ENCODE measurements at places on chromosomes 6 and 20.
A peak's percentile ranks its signal among the peaks of the same experiment; 100 is the strongest.

GRCh38 chr20:13302647-13303450 is 81.8 kb downstream of the ISM1 start:
- DNase-seq: no peak

DNA sequence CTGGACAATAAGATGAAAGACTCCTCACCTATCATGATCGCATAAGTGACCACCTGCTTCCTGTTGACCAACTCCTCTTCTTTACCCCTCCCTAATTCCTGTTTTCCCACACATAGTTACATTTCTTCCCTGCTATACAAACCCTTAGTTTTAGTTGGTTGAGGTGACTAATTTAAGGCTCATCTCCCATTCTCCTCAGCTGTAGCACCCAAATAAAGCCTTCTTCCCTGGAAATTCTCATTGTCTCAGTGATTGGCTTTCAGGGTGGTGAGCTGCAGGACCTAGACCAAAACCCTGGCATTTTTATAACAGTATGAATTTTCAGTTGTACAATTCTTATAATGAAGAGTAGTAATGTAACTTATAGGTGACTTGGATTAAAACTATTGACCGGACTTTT is 2.1 kb downstream of the FKBP1C start:
- no peak for DNase-seq

GRCh38 chr6:22670605-22671004 is 101.2 kb downstream of the HDGFL1 start:
- no peak for DNase-seq

GRCh38 chr6:74041420-74041819 is 345.4 kb downstream of the CD109 start:
- no peak for DNase-seq

GRCh38 chr20:25459916-25460535 is 52.6 kb downstream of the GINS1 start:
- no peak for DNase-seq

GRCh38 chr6:22126910-22127309 is 169.9 kb downstream of the PRL start:
- no peak for DNase-seq

- peak; percentile 21 for DNase-seq
These were observed 86.5 kb downstream of the LYRM4 start for GRCh38 chr6:5174244-5174643.

DNA sequence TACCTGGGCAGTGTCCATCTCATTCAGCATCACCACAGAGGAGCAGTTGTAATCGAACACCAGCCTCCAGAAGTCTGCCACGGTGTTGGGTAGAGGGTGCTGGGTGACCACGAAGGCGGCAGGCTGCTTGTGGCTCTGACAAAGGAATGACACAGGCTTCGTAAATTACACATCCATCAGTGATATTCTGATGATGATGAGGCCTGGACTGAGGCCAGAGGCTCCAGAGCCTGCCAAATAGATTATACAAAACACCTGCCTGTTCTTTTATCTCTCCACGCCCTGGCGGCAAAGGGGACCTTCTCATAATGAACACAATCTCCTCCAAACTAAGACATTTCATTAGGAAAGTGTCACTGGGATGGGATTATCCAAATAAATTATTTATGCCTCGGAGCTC is 480.2 kb upstream of the CHD6 start:
- DNase-seq: no peak

- no peak for DNase-seq
These were observed 57.8 kb upstream of the RREB1 start for GRCh38 chr6:7050004-7050403.

DNA sequence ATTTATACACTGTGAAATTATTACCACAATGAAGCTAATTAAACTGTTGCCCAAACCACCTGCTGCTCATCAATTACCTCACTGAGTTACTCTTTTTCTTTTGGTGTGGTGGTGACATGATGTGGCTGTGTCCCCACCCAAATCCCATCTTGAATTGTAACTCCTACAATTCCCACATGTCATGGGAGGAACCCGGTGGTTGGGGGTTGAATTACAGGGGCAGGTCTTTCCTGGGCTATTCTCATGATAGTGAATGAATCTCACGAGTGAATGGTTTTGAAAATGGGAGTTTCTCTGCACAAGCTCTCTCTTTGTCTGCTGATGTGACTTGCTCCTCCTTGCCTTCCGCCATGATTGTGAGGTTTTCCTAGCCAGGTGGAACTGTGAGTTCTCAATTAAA is 145.0 kb downstream of the LRRC1 start:
- no peak for DNase-seq

- DNase-seq: no peak
These were observed 112.2 kb upstream of the TNFAIP3 start for GRCh38 chr6:137754866-137755265.
